ENCODE measurements at places on chromosomes 5 and 9.

DNA sequence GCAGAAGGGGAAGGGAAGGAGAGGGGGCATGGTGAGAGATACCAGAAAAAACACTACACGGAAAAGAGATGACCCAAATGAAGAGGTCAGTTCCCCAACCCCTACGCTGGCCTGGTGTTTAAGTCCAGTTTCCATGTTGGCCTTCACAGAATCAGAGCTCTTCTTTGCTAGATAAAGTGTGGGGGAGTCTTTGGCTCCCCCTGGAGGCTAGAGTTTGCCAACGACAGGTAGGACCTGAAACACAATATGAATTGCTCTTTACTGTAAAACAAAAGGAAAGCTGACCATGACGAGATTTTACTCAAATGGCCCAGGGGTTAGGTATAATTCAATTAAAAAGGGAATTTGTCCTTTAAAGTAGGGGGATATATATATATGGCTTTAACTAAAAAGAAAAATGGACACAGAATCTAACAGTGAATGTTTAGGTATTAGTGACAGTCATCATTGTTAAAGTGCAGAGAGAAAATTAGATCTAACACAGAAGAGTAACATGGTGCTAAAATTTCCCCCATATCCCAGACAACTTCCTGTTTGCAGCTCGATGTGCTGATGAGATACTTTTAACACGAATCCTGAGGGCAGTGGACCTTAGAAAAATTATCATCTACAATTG is 92.0 kb downstream of the SV2C start:
- no peak for DNase-seq

DNA sequence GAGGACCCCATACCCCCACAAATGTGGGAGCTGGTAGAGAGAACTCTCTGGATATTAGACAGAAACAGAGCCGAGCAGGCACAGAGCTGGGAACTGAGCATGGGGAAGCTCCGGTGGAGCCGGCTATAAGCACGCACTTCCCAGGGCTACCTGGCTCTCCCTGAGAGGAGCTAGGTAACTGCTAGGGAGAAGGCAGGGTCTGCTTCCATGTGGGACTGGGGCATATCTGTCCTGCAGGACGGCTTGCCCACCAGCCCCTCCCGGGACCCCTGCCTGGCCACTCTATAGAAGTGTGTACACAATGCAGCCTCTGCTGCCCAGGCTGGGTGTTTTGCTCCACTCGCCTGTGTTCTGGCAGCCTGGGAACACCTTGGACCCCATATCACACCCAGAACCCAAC is 1537.0 kb upstream of the CDH9 start:
- DNase-seq: no peak

GRCh38 chr5:150272531-150272930 is 17.0 kb downstream of the CAMK2A start:
- no peak for DNase-seq

DNA sequence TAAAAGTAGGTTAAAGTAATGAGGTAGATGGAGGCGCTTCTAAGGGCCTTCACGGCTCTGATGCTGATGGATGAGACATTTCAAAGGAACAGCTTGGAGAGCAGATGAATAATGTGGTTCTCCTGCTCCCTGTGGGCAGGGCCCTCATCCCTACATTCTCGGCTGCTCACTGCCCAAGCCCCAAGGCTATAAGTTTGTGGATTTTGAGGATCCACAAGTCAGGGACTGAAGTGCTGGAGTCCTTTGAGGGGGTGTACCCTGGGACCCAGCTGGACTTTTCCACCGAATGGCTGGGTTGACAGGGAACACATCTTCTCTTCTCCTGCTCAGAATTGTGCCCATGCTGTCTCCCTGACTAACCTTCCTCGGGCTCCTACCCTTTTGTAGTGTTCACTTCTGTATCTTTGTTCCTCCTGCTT is 21.4 kb upstream of the CXCL14 start:
- DNase-seq: no peak

GRCh38 chr9:129490583-129491486 is 130.1 kb downstream of the C9orf50 start:
- no peak for DNase-seq

- no peak for DNase-seq
These were observed 9.1 kb upstream of the CDC42SE2 start for GRCh38 chr5:131254741-131255140.

GRCh38 chr9:91059713-91060112 is 258.1 kb downstream of the SYK start:
- DNase-seq: no peak

DNA sequence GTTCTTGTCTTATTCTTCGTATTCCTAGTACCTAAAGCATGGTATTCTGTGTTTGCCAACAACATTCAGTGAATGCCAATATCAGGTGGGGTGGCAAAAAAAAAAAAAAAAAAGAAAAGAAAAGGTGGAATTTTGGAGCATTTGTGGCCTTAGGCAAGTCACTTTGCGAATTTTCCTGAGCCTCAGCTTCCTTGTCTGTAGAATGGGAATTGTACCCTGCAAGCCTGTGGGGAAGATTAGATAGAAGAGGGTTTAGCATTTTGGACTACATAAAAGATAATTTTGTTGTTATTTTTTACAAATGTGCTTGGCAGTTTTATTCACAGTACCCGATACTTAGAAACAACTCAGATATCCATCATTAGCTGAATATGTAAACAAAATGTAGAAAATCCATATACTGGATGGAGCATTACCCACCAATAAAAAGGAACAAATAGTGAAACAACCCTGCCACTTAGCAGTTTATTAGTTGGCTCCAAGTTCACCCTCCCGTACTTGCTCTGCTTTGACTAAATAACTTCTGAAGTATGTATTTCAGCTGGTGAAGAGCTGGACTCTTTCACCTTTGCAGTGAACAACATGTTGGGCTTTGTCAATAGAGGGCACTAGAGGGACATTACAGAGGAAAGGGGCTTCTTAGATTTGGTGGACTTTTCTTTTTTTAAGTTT is 13.6 kb downstream of the UBE2D2 start:
- no peak for DNase-seq

DNA sequence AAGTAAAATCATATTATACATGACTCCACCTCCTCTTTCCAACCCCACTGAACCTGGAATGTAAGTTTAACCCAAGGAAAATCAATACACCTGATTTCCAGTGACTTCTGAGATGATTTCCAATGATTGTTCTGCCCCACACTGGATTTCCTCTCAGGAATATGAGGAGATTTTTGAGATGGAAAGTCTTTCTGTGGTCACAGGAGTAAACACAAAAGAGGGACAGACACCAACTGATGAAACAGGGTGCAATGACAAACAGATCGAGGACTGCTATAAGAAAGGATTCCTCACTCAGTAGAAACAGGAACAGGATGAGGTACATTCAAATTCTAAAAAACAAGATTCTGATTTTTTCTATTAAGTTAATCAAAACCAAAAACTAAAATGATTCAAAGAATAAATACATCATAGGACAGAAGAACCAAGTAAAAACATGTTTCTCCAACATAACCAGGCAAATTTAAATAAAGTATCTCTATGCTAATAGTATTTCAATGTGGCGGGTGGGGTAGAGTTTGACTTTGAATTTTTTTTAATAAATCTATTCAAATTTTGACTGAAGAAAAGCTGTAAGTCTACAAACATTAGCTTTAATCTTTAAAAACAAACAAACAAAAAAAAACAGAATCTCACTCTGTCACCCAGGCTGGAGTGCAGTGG is 42.1 kb downstream of the DTWD2 start:
- DNase-seq: no peak

- no peak for DNase-seq
These were observed 849 bp upstream of the RGMB start for GRCh38 chr5:98772415-98773213.

- DNase-seq: peak; percentile 34
These were observed at the start of gene DMRTA1 for GRCh38 chr9:22446589-22446949. Gene DMRTA1 (plus strand): TSS chr9:22446824. CDS start chr9:22447066, 242 bp downstream.

- DNase-seq: no peak
These were observed 789.3 kb downstream of the SEMA5A start for GRCh38 chr5:8756498-8757084.

GRCh38 chr9:109597496-109597895 is 99.4 kb upstream of the PTPN3 start:
- DNase-seq: no peak

GRCh38 chr5:76718880-76719279 is 3.0 kb downstream of the F2R start:
- no peak for DNase-seq

- no peak for DNase-seq
These were observed 179.8 kb downstream of the ROR2 start for GRCh38 chr9:91770229-91770628.

DNA sequence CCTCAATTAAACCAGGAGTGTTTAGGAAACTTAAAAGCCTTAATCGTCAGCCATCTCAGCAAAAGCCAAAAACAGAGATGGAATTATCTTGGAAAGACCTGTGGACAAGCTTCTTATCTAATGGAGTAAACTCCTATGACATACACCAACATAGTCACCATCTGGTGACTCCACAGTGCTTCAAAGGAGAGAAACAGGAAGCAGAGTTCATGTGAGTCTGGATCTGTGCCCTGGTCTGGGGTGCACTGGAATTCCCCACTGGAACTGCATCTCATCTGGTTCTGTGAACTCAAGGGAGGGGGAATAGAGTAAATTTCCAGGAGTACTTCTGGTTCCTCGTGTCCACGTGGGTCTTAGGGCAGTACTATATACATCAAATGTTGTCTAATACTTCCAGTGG is 36.3 kb upstream of the KCNN2 start:
- DNase-seq: peak; percentile 27

DNA sequence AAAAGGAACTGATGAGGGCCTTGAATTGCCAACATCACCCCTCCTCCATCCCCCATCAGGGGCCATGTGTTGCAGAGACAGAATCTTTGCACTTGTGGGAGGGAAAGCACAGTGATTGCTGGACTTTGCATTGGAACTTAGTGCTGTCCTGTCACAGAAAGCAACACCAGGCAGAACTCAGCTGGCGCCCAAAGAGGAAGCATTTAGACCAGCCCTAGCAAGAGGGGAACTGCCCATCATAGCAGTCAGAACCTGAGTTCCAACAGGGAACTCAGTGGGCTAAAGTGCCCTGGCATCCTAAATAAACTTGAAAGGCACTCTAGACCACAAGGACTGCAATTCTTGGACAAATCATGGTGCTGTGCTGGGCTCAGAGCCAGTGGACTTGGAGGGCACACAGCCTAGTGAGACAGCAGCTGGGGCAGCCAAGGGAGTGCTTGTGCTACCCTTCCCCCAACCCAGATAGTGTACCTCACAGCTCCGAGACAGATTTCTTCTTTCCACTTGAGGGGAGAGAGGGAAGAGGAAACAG is 128.1 kb downstream of the ACTL7B start:
- no peak for DNase-seq

DNA sequence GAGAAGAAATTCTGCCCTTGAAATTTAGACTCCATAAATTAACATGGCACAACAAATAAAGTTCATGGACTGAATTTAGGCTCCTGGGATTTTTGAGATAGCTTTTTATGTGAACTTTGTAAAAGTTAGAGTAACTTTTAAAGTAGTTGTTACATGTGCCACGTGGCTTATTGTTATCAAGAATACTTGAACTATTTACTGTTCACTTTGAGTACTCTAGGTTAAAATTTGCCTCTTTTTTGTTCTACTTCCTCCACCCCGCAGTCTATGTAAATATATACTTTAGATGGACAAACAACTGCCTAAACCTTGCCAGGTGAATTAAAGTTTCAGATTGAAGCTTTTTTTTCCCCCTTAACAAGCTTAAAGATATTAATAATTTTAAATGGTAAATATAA is 457.9 kb downstream of the RAB3C start:
- DNase-seq: no peak

DNA sequence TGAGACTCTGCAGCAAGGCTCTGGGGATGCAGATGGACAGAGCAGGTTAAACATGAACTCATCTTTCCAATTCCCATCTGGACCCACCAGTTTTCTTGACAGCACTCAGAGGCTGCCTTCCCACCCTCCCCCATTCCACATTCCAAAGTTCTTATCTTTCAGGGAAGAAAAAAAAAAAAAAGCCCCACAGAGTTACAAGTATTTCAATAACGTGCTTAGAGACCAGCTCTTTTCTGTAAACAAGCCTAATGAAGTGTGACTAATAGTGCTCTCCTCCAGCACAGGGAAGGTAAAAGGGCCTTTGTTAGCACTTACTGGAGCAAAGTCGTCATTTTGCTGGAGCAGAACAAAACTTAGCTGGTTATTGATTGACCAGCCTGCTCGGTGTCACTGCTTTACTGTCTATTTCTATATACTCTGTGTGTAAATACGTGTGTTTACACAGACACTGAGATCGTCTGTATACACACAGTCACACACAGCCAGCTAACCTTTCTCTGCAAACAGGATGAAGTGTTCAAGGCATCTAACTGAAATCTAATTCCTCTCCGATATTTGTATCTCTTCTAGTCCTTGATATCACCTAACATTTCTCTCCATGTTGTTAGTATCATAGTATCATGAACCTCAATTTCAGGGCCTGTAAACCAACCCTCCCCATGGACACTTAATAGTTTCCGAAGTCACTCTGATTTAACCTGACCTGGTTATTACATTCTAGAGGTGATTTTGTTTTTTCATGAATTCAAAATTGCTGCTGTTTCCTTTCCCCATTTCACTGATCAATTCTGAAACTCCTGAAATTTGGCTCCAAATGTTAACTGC is 84.9 kb downstream of the ZNF608 start:
- DNase-seq: peak; percentile 44

DNA sequence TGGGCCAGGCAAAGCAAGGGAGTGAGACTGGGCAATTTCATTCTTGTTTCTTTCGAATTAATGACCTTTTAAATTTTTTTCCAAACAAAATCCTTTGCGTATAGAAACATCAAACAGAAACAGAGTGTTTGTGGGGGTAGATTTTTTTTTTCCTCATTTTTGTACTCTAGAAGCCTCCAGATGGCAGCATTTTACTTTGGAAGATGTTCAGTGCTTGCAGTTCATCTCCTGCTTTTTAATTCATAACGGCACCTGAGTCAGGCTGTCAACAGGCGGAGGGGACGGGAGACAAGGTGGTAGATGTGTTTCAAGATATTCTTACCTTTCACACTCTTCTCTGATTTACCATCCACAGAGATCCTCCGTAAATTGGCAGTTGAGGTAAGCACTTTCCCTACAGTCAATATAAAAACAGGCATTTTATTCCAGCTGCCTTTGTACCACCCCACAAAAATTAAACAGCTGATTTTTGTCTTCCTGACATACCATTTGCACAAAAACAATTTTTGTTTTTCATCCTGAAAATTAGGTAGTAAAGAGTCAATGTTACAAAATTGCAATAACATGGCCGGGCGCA is 99.5 kb upstream of the FBXL17 start:
- peak; percentile 9 for DNase-seq

DNA sequence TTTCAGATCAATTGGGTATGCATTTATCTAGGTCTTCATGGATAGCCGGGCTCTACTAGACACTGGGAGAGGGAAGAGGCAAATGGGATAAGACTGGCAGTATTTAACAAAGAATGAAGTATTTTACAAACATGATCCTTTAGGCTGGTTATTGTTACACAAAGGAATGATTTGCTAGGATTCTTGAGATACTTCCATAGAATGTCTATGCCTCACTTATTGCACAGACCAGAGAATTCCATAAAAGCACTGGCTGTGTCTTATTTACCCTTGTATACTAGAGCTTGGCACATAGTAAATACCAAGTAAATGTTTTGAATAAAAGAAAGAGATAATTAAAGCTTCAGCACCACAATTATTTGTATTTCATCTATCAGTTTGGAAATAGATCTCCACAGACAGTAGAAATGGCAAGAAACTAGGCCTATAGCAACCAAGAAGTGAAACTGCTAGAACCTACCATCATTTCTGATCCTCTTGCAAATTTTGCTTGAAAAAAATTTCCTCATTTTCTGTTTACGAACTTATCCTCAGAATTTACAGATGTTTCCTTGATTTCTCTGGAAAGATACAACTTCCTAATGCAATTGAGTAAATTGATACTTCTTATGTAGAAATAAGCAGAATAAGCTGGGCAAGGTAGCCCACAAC is 3.8 kb downstream of the PDCD1LG2 start:
- DNase-seq: no peak

- no peak for DNase-seq
These were observed 66.3 kb upstream of the PAPPA start for GRCh38 chr9:116087246-116087645.
